ENCODE measurements at places on chromosomes 3 and 15.

- no peak for DNase-seq
Observed at GRCh38 chr3:128686465-128686864, 35.8 kb upstream of the RPN1 start.

DNA sequence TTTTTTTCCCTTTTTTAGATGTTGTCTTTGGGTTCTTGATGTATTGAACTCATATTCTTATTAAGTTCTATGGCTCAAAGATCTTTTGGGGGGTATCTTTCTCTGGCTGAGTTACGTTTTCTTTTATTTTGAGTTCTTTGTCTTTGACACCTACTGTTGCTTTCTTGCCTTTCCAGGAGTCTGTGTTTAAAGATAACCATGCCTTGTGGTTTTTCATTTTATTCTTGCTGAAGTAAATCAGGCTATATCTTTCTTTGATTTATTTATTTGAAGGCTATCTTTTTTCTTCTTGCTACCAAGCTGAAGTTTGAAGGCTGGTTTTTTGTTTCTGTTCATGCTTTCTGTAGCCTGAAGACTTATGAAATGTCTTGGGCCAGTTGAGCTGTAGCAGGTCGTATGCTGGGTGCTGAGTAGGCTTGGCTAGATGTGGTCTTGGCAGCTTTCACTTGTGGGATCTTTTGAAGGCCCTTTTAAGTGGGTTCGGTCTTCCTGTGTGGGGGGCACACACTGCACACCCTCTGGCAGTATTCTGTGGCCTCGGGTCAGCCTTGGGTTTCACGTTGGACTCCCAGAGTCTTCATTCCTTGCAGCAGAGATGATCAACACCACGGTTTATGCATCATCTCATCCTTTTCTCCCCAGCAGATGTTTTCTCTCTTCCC, 17.5 kb downstream of the SLCO3A1 start:
- DNase-seq, result no peak

GRCh38 chr3:43363621-43364266, 77.4 kb downstream of the SNRK start:
- DNase-seq, result no peak

GRCh38 chr15:87569581-87569980, 687.0 kb downstream of the NTRK3 start:
- DNase-seq, result no peak

GRCh38 chr3:100072326-100073048, 41.8 kb downstream of the FILIP1L start:
- no peak for DNase-seq

DNA sequence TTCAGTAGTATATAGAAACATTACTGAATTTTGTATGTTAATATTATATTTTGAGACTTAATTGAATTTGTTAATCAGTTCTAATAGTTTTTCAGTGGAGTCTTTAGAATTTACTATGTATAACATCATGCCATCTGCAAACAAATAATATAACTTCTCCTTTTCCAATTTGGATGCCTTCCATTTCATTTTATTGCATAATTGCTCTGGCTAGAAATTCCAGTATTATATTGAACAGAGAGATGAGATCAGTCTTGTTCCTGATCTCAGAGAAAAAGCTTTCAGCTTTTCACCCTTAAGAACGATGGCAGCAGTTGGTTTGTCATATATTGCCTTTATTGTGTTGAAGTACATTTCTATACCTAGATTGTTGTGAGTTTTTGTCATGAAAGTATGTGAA, 40.4 kb downstream of the OR4F15 start:
- DNase-seq, result no peak
